ENCODE measurements at places on chromosomes 5 and 9.
A peak's percentile ranks its signal among the peaks of the same experiment; 100 is the strongest.

GRCh38 chr5:120539471-120539870 is 75.4 kb downstream of the PRR16 start:
- no peak for DNase-seq

DNA sequence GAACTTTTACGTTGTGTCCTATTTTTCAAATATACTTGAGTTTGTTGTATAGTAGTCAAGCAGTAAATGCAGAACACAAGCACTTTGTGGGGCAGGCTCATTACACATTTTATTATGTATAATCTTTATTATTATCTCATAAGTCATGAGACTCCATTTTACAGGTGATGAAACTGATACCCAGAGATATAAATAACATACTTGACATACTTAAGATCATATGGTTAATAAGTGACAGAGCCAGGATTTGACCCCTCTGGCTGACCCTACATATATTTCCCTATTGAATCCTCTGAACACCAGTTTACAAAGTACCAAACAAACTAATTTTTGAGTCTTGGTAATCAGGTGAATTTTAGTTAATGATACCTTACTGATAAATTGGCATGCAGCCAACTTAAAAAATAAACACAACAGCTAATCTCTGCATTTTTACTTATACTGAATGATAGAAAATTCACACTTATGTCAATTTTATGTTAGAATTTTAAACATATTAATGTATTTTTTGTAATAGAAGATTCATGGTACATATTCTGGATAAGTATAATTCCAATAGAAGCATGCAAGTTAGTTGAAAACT is 305.0 kb upstream of the MEF2C start:
- no peak for DNase-seq

GRCh38 chr9:1747417-1747967 is 267.7 kb upstream of the SMARCA2 start:
- no peak for DNase-seq

GRCh38 chr5:167819406-167819805 is 472.0 kb upstream of the WWC1 start:
- peak; percentile 2 for DNase-seq

DNA sequence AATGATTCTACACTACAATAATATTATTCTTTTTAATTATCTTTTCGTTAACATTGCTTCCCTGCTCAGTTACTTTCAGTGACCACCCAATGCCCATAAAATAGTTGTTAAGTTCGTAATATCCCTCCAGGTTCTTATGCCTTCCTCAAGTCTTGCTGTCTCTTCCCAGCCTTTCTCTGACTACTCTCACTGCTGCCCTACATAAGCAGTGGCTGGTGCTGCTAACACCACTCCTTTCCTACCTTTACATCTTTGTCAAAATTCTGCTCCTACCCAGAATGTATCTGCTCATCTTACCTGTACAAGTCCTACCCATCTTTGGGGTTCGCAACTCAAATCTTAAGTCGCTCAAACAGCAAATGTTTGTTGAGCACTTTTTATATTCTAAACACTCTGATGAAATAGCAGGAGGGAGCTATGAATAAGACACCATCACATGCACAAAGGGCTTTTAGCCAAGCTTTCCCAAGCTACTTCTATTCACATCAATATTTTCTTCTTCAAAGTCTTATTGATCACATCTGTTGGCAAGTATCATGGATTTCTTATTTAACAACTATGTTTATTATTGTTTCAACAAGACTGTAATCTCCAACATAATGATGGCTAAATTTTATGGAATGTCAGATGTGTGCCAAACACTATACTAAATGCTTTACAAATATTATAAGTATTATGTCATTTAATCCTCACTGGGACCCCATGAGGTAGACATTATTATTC is 29.5 kb downstream of the SLC25A46 start:
- DNase-seq: no peak

- DNase-seq: no peak
These were observed 1849.2 kb upstream of the C9orf72 start for GRCh38 chr9:29422438-29422837.

DNA sequence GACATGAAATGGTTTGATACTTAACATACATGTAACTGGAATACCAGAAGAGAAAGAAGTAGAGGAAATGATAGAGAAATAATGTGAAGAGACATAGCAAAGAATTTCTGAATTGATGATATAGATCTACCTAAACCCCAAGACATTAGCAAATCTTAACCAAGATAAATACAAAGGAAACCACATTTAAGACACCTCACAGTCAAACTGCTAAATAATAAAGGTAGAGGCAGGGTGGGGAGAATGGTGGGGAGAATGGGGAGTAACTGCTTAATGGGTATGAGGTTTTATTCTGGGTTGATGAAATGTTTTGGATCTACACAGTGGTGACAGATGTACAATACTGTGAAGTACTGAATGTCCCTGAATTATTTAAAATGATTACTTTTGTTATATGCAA is 17.5 kb downstream of the CARNMT1 start:
- no peak for DNase-seq

DNA sequence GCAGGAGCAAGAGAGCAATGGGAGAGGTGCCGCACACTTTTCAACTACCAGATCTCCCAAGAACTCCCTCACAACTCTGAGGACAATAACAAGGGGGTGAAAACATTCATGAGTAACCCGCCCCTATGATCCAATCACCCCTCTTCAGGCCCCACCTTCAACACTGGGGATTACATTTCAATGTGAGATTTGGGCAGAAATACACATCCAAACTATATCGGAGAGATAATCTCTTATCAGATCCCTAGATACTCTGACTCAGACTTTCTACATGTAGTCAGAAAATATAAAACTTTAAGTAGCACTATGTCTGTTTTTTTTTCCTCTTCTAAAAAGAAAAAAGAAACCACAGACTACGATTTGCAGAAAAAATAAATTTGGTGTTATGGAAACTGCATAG is 1595.9 kb upstream of the NUDT12 start:
- no peak for DNase-seq

GRCh38 chr9:136060671-136061371 is 34.3 kb downstream of the NACC2 start:
- no peak for DNase-seq

GRCh38 chr5:168850683-168851082 is 271.5 kb upstream of the PANK3 start:
- no peak for DNase-seq

- DNase-seq: no peak
These were observed 579.2 kb upstream of the COX7C start for GRCh38 chr5:86038566-86038965.

DNA sequence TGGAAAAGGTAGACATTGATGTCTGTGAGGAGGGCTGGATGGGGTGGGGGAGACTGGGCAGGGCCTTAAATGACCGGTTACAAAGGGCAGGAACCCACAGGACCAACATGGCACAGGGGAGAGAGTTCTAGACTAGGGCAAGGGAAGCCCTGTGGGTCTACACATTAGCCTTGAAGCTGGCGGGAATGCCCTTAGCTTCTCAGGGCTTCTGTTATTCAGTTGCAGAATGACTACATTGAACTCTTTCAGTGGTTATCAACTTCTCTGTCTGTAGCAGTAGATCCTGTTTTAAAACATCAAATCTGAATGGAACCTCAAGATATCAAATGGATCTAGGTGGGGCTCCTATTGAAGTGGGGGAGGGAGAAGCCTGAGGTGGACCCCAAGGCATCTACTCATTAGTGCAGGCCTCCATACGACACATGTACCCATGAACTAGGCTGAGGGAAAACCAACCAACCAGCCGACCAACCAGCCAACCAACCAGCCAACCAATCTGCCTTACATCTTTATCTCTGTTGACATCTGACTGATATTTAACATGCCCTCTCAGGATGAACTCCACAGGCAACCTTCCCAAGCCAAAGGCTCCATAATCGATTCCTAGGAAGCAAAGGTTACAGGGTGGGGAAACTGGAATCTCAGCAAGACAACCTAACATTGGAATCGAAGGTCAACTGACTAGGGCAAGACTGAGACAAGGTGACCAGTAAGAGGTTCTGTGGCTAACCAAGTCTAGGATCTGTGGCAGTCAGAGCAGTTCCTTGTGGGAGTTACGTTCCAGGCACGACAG is 48.3 kb downstream of the DAP start:
- no peak for DNase-seq

DNA sequence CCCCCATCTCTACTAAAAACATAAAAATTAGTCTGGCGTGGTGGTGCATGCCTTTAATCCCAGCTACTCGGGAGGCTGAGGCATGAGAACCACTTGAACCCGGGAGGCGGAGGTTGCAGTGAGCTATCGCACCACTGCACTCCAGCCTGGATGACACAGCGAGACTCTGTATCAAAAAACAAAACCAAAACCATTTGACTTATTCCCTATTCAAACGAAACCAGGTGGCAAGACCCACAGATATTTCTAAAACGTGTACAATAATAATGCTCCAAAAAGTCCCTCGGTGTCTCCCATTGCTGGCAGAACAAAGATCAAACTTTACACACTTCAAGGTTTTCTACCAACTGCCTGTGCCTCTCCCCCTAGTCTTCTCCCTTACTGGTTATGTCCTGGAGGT is 29.8 kb downstream of the HMGCR start:
- DNase-seq: no peak

- DNase-seq: no peak
These were observed 90.9 kb downstream of the NFIB start for GRCh38 chr9:14223081-14223480.

DNA sequence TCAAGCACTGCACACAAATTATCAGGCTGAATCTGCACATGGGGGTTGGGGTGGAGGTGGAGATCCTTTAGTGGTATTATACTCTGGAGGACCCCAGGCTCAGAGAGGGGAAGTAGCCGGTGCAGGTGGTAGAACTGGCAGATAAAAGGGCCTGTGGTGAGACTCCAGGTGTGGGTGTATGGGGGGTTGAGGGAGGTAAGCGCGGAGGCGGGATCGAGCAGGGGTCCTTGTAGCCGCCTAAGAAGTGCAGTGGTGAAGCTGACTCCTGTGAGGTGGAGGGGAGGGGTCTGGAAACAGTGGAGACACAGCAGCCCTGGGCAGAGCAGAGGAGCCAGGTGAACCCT is 841 bp downstream of the ACSL6 start:
- no peak for DNase-seq

GRCh38 chr5:179232091-179232735 is 113.0 kb downstream of the ADAMTS2 start:
- DNase-seq: no peak

DNA sequence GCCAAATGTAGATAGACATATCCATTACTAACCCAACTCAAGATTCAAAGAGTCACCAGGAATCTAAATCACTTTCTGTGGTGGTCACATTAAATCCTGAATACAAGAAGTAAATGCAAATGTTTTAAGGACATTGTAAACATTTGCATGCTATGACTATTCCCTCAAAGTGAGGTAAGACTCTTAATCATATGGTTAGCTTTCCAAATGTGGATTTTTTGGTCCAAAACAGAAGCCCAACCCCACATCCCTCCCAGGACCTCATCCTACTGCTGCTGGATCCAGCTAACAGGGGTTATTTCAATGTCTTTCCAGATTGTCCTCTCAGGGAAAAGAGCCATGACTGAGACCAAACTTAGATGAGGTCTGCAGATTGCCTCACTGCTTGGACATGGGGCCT is 228.1 kb upstream of the PANK3 start:
- DNase-seq: no peak

DNA sequence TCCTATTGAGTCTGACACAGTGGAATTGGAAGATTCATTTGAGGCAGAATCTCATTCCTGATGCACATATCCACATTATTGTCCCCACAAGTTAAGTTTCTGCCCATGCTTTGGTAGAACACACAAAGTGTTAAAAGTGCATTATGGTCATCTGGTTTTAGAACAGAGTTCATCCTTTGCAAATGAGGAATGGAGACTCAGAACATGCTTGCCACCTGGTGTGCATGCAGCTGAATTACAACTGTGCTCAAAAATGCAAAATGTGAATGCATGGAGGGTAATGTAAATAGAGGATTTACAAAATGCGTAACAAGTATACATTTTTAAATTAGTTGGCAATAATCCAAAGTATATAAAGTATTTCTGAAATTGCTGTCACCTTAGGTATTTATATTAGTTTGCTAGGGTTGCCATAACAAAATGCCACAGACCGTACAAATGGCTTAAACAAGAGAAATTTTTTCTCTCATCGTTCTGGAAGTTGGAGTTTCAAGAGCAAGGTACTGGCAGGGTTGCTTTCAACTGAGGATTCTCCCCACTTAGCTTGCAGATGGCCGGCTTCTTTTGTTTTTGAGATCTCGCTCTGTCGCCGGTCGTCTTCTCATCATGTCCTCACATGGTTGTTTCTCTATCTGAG is 671.1 kb downstream of the TAF11L14 start:
- peak; percentile 13 for DNase-seq

- no peak for DNase-seq
These were observed 489.4 kb downstream of the PRELID2 start for GRCh38 chr5:145345511-145346287.

DNA sequence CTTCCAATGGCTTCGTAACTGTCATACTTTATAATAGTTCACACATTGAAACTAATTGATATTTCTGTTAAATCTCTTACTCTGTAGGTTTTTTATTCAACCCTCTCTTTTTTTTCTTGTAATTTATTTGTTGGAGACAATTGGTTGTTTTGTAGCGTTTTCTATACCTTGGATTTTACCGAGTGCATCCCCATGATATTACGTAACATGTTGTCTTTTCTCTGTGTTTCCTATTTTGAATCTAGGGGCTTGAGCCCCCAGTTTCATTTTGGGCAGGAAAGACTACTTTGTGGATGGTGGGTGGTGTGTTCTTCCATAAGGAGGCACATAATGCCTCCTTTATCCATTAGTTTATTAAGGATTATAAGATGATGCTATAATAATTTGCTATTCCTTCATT is 7.4 kb downstream of the MRPL22 start:
- DNase-seq: no peak

GRCh38 chr5:129115680-129116079 is 21.1 kb downstream of the ISOC1 start:
- no peak for DNase-seq

- no peak for DNase-seq
These were observed 37.5 kb upstream of the SUSD3 start for GRCh38 chr9:93020771-93021670.

GRCh38 chr9:103991001-103991400 is 103.1 kb upstream of the SMC2 start:
- no peak for DNase-seq

DNA sequence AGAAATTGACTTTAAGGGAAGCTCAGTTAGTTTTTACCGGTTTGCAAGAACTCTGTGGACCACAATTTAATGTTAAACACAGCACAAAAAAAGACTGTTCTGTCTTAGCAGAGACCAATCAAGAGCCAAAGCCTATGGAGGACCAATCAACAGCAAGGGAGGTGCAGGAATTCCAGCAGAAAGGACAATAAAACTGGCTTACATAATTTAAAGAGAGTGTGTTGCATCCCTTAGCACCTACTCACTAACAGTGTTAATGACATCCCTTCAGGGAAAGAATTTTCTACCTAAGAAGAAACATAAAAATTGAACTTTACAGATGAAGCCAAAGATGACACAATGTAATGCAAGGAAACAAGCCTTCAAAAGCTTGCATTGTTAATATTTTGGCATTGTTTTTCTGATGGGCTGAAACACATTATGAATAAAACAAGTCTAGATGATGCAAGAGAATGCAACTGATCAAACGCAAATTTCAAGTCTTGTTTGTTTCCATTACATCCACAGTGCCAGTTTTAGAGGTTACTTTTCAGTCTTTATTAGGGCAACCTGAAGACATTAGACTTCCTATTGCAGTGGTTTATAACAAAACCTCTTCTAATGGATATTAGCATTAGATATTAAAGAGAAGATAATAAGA is 111.3 kb upstream of the FST start:
- no peak for DNase-seq

Data from stimulated activated naive B cell treated with anti-CD40 and anti-IgM and Interleukin-4, amounts not matched to agents 10 μg/mL and 1 μg/mL and 100 μg/mL, for 72 hours (primary cell).